ENCODE measurements at places on chromosomes 5 and 9.

DNA sequence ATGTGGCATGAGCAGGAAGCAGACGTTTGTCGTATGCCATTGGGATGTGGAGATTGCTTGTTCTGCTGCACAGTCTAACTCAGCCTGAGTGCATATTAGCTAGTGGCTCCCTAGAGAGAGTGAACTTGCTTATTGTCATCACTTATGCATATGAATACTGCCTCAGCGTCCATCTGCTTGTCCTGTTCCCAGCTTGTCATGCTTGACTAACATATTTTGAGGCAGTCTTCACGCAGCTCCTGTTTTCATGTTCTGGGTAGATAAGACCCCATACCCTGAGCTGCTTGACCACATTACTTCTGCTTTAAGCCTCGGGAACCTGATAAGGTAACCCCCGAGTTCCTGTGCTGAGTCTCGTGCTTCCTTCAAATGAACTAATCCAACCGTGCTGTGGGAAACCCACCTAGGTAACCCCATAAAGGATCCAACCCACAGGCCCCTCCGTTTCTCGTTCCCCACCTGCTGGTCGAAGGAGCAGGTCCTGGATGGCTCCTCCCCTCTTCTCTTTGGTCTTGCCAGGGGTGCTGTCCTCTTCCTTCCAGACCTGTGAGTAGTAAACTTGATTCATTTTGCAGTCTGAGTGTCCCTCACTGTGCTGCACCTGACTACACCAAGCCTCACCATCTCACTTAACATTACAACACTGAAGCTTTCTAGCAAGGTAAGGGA, 25.0 kb downstream of the ANKRD33B start:
- no peak for DNase-seq

- peak; percentile 71 for DNase-seq
Observed at GRCh38 chr9:122444041-122444733, 33.5 kb downstream of the OR1J1 start.

DNA sequence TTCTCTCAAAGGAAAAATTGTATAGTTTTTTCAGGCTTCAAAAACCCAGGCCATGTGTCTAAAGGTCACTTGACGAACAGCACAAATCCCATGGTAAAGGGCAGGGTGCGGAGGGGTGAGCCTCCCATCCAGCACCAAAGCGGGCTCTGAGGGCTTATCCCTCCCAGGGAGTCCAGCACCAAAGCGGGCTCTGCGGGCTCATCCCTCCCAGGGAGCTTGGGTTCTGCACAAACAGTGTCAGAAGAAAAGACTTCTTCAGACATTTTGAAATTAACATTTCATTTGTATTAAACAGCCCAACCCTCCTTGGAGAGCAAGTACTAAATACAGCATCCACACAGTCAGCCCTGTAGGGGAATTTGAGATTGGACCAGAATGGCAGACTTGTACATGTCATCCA, 43.0 kb upstream of the CLPTM1L start:
- DNase-seq: no peak

GRCh38 chr5:93622240-93622885, 39.3 kb downstream of the NR2F1 start:
- peak; percentile 82 for DNase-seq

DNA sequence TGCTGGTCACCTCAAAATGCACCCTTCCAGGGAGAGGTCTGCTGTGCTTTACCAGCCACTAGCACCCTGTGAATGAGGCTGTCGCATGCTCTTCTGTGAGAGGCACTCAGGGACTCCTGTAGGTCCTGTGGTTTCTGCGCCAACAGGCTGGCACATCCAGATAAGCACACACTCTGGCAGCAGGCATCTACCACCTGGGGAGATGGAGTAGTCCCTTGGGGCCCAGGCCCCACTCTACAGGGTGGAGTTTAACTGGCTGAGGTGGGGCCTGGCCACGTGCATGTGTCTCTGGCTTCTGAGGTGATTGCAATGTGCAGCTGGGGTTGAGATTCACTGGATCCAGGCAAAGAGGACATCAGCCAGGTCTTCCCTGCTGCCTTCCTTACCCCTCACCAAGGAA, 32.3 kb downstream of the TMEM174 start:
- DNase-seq: no peak

DNA sequence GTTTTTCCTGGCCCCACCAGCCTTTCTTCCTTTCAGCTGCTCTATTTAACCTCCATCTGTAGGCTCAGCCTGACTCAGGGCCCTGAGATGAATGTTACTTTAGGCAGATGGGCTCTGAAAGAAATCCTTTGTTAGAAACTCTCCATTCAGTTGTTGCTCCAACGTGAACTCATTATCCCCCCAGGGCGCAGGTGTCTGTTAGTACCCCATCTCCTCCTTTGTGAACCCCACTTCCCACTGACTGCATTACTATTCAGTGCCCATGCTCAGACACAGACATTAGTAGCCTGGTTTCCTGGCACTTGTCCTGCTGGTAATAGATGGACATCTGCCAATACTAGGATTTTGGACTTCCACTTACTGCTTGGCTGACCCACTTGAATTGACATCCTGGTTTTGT, 1271.6 kb downstream of the PTPRD start:
- DNase-seq: no peak

DNA sequence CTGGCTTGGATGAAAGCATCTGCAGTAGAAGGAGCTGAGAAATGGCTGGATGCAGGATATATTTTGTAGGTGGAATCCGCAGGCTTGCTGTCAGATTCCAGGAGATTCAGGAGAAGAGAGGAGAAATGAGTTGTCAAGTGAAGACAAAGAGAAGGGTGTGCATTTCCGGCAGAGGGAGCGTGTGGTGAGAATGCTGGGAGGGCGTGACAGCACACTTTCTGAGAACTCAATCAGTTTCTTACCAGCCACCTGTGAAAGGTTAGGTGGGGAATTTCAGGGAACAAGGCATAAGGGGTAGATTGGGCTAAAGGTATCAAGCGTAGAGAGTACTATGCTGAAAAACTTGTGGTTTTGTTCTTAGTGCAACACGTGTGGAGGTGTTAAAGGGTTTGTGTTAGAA, 199.3 kb upstream of the ANKH start:
- no peak for DNase-seq

All from HFFc6 (cell line).